Endothelial cell of umbilical vein (primary cell): ENCODE measurements at places on chromosomes 12 and 14. TPM values are rescaled to one million over a fixed set of nuclear protein-coding genes. Genes with fewer than 3 reads are reported as not detected.

The USP44 gene
- 1.5 and 3.1 TPM in 2 replicates for total RNA-seq

The RASAL1 gene
- not detected in 2 replicates for total RNA-seq

The PPP4R3A gene
- 77.0 and 83.5 TPM in 2 replicates for total RNA-seq

The FITM1 gene
- not detected in 2 replicates for total RNA-seq

The IRAK3 gene
- 7.4 and 8.5 TPM in 2 replicates for total RNA-seq

The SERPINA12 gene
- total RNA-seq = not detected in 2 replicates

The ZFC3H1 gene
- 47.6 and 60.4 TPM in 2 replicates for total RNA-seq

The B4GALNT3 gene
- total RNA-seq = not detected in 2 replicates

The TSHR gene
- not detected in 2 replicates for total RNA-seq

The RPGRIP1 gene
- not detected in 2 replicates for total RNA-seq

The ANKRD33 gene
- 0.95 and 1.2 TPM in 2 replicates for total RNA-seq

The ZNF26 gene
- total RNA-seq = 9.7 and 11.1 TPM in 2 replicates
